ENCODE measurements at places on chromosomes 12 and 14. TPM values are rescaled to one million over a fixed set of nuclear protein-coding genes. Genes with fewer than 3 reads are reported as not detected.

- no peak overlapping the region for H3K4me3 ChIP-seq
- no peak overlapping the region for H3K27ac ChIP-seq
- H3K36me3 ChIP-seq: no peaks in the 10 kb centered on the region
- H3K4me1 ChIP-seq: no peaks in the 10 kb centered on the region
These were observed 612.4 kb downstream of the NRXN3 start for GRCh38 chr14:78782551-78782950.

GRCh38 chr14:101226603-101227425, 323.3 kb upstream of the RTL1 start:
- H3K4me3 ChIP-seq: no peak overlapping the region
- no peak overlapping the region for H3K27ac ChIP-seq

- DNase-seq: no peak
- H3K27me3 ChIP-seq: no peaks in the 10 kb centered on the region
- no peak overlapping the region for H3K27ac ChIP-seq
- no peak overlapping the region for H3K4me3 ChIP-seq
These were observed 1.3 kb downstream of the CHGA start for GRCh38 chr14:92924247-92924646.

- no peaks in the 10 kb centered on the region for H3K4me1 ChIP-seq
- H3K27ac ChIP-seq: no peak overlapping the region
- no peaks in the 10 kb centered on the region for H3K36me3 ChIP-seq
- H3K27me3 ChIP-seq: no peaks in the 10 kb centered on the region
- DNase-seq: no peak
These were observed 127.9 kb downstream of the TMTC1 start for GRCh38 chr12:29655861-29656260.

DNA sequence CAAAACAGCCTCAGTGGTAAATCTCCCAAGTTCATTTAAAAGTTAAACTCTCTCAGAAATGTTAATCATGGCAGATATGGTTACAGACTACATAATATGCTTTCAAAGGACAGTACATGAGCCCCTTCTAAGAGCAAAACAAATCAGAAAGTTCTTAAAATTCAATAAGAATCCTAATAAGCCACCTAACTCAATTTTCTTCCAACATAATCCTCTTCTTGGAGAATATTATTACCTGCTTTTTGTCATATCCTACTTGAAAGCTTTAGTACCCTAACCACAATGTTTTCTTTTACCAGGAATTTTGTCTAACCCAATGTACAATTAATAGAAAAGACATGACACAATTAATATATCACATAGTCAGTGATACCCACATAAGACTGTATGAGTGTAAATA, 236.5 kb upstream of the ATP2B1 start:
- DNase-seq: no peak
- H3K36me3 ChIP-seq: no peaks in the 10 kb centered on the region
- H3K4me3 ChIP-seq: no peak overlapping the region
- H3K4me1 ChIP-seq: peaks cover 17% of the 10 kb centered on the region
- no peaks in the 10 kb centered on the region for H3K27me3 ChIP-seq

The PIK3C2G gene
- total RNA-seq: not detected

The CACNA2D4 gene
- 12.3 TPM for total RNA-seq

The OR6C2 gene
- not detected for total RNA-seq

Measured in thoracic aorta (tissue), 2 donors.